PC-3 (cell line): ENCODE measurements at places on chromosomes 1 and 21. TPM values are rescaled to one million over a fixed set of nuclear protein-coding genes. Genes with fewer than 3 reads are reported as not detected.

DNA sequence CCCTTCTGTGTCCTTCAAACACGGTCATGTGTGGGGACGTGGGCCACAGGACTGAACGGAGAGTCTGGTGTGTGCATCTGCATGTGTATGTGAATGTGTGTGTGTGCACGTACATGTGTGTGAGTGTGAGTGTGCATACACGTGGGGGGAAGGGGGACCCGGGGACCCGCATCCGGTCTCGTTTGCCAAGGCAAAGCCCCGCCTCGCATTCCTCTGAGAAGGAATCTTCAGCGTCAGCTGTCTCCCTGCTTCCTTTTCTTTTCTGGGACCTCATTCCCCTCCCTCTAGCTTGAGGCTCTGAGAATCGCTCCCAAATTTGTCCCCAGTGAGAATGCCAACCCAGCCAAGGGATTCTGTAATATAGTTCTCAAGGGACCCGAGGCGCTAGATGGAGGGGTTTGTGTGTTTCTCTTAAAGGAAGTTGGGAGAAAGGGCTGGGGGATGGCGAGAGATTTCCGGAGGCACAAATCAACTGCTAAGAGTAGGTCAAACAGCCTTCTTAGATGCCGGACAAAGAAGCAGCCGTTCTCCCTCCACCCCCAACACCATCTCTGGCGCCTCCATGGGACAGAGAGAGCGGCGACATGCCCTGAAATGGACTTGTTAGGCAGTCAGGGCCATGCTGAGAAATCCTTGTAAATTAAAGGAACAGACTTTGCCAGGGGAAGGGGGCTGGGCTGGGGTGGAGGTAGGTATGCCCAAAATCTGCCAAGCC, 6.6 kb downstream of the IFFO2 start:
- no peak for DNase-seq

Gene ADAM30
- not detected in 2 replicates for total RNA-seq

GRCh38 chr1:85626818-85627217, 46.3 kb downstream of the CCN1 start:
- no peak for DNase-seq

GRCh38 chr21:42784276-42784675, 95.1 kb downstream of the WDR4 start:
- DNase-seq: no peak

DNA sequence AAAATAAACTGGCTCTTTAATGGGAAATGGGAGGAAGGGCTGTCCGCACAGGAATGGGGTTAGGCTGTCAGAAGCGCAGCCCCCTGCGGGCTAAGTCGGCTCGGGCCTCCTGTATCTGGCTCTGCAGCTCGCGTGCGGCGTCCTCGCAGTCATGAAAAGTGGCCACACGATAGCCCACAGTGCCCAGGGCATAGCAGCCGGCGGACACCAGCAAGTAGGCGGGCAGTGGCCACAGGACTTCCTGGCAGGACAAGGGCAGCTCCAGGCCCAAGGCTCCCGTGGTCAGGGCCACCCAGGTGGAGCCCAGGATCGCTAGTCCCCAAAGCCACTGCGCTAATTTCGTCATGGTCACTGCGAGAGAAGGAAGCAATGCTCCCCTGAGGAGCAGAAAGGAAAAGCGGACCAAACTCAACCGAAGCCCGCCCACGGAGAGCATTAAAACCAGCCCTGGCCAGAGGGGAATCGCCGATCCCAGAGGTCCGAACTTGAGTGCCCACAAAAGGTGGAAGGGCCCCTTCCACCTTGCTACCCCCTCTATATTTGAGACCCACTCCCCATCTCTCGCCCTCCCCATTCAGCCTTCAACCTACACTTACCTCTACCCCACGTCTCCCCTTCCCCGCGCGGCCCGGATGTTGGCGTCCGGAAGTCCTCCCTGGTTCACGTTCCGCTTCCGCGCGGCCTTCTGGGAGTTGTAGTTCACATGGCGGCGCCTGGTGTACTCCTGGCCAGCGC, at the start of gene DPM3:
Gene DPM3 (minus strand): TSS at position 637 of the 735 bp plus-strand sequence. CDS start 291 bp downstream, at position 346.
- peak; percentile 88 for DNase-seq
